ENCODE measurements at places on chromosomes 12 and 14.

GRCh38 chr14:97538749-97539410, 741.7 kb downstream of the VRK1 start:
- no peak for DNase-seq

- no peak for DNase-seq
These were observed 55.2 kb downstream of the SLC25A21 start for GRCh38 chr14:37116933-37117849.

DNA sequence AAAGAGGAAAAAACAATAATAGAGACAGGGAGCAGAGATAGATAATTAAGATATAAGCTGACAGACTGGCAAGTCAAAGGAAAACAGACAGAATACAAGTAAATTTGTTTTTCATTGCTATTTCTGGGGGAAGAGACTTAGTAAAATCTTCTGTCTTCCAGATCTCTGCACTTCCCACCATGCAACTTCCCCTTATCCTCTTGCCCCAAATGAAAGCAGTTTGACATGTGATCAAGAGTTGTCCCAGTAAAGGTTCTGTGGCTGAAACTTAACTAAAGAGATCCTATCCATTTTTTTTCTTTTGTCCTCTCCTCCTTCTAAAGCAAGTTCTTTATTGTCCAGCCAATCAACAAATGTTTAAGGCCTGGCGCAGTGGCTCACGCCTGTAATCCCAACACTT, 1.5 kb upstream of the MLF2 start:
- no peak for DNase-seq

DNA sequence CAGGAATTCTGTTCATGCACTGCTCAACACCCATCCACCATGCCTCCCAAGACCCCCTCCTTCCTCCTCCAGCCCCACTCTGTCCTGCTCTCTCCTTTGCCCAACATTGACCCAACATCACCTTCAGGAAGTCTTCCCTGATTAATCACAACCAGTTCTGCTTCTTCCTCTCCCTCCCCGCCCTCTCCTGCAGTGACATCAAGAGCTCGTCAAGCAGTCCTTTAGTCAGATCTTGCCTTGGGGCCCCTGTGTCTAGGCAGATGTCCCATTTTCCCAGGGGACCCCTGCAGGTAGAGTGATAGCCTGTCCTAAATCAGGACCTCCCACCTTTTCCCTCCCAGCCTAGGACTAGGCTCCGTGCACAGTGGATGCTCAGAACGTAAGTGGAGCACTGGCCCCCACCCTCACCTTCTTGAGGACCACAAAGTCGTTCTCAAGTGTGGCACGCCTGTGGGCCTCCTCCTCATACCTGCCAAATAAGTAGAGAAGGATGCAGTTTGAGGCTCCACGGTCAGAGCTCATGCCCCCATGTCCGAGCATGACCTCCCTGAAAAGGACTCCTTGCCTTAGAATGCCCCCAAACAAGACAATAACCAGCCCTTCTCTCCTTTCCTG, 2.3 kb downstream of the KRT78 start:
- no peak for DNase-seq

DNA sequence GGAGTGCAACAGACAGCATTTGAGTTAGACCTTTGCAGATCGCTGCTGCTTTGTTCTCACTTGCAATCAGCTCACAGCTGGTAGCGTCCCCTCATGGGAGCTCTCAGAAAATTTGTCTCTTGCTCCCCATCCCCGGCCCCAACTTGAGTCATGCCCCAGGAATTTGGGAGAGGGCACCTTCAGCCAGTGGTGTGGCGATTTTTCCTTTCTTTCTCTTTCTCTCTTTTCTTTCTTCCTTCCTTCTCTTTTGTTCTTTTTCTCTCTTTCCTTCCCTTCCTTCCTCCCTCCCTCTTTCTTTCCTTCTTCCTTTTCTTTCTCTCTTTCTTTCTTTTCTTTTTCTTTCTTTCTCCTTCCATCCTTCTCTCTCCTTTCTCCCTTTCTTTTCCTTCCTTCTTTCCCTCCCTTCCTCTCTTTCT, 34.2 kb upstream of the MAP1LC3B2 start:
- no peak for DNase-seq

GRCh38 chr12:89244536-89244935, 107.8 kb downstream of the DUSP6 start:
- no peak for DNase-seq

- DNase-seq: no peak
These were observed 5.2 kb downstream of the TRAFD1 start for GRCh38 chr12:112130441-112130998.

GRCh38 chr12:29054858-29055663, 94.0 kb upstream of the FAR2 start:
- DNase-seq: no peak

GRCh38 chr12:118238888-118239287, 103.0 kb downstream of the PEBP1 start:
- DNase-seq: no peak

- no peak for DNase-seq
These were observed 71.3 kb downstream of the PRIMA1 start for GRCh38 chr14:93716746-93717667.

DNA sequence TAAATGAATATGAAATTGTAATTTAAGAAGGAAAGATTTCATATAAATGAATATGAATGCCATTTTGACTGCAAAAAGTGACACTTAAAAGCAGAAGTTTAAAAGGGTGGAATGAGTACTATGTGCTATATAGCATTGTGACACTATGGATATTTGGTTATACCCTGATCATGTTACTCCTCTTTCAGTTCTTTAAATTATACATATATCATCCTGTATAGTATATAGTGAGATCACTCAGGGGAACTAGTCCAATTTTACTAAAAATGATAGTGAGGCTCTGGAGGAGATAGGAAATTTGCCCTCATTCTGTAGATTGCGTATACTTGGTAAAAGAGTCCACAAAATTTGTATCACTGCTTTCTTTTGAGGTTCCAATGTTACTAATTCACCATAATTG, 155.7 kb upstream of the BTG1 start:
- no peak for DNase-seq

GRCh38 chr14:23121361-23121771, 2.3 kb upstream of the CEBPE start:
- DNase-seq: no peak

DNA sequence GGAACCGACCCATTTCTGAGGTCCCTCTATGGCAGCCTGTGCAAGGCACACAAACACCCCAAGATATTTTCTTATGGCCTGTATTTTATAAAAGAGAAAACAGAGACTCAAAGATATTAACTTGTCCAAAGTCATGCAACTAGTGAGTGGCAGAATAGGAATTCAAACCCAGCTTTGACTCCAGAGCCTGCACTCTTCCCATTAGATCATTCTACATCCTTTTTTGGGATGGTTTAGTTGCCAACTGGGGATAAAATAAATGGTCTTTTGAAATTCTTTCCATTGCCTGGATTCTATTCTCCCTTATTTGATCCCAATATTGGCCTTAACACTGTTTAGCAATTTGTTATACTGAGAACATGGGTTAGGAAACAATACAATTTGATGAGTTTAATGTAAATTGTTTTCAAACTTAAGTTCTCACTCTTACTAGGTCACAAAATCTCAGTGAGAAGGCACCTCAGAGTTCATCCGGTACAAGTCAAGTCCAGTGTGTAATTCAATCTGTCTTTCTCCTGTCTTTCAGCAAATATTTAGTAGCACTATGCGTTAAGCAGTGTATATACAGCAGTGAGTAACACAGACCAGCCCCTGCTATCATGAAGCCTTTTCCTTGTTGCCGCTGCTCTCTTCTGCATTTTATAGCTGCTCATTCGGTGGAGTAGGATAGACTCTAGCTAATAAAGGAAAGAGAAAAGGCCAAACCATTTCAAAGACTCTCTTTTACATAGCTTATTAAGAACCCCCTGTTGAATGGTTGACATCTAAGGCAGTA, 162.1 kb upstream of the IFNG-AS1 start:
- no peak for DNase-seq

GRCh38 chr14:31219169-31219568, 11.6 kb upstream of the HECTD1 start:
- no peak for DNase-seq

DNA sequence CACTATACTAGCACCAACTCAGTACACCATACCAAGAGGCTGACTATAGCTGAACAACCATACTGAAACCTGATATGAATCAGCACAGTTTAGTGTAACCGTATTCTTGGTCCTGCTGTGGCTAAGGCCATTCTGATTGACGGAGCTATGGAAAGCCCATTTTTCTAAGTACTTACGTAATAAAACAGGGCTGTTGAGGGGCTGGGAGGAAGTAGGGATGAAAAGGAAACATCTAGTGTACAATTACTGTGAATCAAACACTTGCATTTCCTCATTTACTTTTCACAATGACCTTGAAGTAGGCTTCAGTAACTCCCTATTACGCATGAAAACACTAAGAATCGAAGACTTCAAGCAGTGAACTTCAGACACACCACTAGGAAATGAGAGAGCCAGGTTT, 198.2 kb downstream of the BTG1 start:
- no peak for DNase-seq

DNA sequence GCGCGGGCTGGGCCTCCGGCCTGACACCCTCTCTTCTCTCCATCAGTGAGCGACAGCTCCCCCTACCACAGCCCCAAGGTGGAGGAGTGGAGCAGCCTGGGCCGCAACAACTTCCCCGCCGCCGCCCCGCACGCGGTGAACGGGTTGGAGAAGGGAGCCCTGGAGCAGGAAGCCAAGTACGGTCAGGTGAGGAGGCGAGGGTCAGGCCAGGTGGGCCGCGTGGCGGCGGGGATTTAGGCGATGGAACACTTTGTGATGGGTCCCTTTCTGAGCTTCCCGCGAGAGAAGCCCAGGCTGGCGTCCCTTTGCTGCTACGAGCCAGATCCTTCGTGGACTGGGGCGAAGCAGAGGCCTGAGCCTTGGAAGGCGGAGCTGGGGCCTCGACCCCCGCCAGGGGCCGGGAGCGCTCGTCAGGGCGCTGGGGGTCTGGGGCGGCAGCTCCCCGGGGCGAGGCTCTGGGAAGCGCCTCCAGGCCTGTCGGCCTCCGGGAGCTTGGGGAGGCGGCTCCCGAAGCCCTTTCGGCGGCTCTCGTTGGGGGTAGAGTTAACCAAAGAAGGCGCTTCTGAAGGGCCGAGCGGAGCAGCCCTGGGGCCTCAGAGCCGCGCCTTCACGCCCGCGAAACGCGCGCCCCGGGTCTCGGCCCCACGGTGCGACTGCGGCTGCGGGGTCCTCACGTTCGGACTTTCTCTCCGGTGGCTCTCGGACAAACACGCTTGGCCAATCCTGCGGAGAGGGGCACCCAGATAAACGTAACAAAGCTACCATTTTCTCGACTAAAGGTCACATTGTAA, 5.0 kb downstream of the PAX9 start:
- DNase-seq: no peak

GRCh38 chr14:95472819-95473251, 43.6 kb downstream of the SYNE3 start:
- no peak for DNase-seq

- DNase-seq: no peak
These were observed 9.8 kb upstream of the BDKRB2 start for GRCh38 chr14:96194657-96195431.

- no peak for DNase-seq
These were observed 17.9 kb upstream of the DCAF5 start for GRCh38 chr14:69170839-69171238.

DNA sequence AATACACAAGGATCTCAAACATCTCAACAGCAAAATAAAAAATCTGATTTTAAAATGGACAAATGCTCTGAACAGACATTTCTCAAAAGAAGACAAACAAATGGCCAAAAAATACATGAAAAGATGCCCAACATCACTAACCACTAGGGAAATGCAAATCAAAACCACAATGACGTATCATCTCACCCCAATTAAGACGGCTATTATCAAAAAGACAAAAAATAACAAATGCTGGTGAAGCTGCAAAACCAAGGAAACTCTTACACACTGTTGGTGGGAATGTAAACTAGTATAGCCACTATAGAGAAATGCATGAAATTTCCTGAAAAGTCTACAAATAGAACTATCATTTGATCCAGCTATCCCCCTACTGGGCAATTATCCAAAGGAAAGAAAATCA, 145.0 kb downstream of the BTG1 start:
- no peak for DNase-seq

- DNase-seq: no peak
These were observed 492.2 kb downstream of the FLRT2 start for GRCh38 chr14:86022031-86022629.

DNA sequence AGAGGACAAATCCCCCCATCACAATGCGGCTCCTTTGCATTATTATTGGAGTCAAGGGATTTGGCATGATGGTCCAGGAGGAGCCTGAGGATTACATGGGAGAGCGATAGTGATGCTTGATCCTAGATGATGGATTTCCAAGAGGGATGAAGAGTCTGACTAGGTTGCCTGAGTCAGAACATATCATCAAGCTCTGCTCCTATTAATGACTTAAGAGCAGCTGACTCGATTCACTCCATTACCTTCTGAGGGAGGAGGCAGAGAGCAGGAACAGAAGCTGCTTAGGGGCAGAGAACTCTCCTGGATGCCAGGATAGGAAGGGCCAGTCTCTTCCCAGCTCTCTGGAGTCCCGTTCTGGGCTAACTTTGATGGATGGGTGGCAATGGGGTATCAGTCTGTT, 54.0 kb upstream of the CISTR start:
- no peak for DNase-seq

DNA sequence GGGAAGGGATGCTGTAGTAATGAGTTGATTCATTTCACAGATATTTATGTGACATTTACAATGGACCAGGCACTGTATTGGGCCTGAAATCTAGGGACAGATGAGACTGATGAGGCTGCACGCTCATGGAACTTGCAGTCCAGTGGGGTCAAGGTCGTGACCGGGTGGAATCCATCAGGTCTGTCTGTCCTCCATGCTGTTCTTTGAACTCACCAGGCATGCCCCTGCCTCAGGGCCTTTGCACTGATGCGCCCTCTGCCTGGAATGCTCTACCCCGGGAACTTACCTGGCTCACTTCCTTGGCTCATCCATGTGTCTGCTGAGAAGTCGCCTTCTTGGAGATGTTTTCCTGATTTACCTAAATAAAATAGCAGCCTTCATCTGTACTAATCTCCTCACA, 200.1 kb downstream of the VRK1 start:
- DNase-seq: no peak

DNA sequence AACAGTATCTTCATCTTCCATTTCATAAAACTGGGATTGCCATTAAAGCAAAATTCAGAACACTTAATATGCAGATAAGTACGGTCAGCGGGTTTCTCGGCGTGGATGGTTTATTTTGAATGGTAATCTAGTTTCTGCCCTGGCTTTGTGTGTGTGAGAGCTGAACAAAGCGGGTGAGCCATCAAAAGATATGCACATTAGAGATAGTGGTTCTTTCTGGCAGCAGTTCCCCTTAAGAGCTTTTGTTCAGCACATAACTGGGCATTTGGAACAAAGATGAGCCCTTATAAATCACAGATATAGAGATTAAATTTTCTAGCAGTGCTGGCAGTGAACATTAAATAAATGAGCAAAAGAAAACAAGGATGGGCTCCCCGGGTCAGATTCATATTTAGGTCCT, 207.5 kb downstream of the CALM1 start:
- DNase-seq: no peak

- no peak for DNase-seq
These were observed 77.5 kb upstream of the ABCD2 start for GRCh38 chr12:39697108-39697507.

All from GM12892 (cell line).